Panc1 (cell line): ENCODE measurements at places on chromosomes 3 and 15. TPM values are rescaled to one million over a fixed set of nuclear protein-coding genes. Genes with fewer than 3 reads are reported as not detected.

THSD4 gene
- 65.4 TPM for total RNA-seq

ALDH1A2 gene
- total RNA-seq: 0.98 TPM

TUSC7 gene
- total RNA-seq: not detected

LYZL4 gene
- not detected for total RNA-seq

- no peaks in the 10 kb centered on the region for H3K4me1 ChIP-seq
- no peak overlapping the region for H3K27ac ChIP-seq
- peaks cover 6% of the 10 kb centered on the region; the same call in 1 of the 2 replicates for H3K27me3 ChIP-seq
- no peak overlapping the region for H3K4me3 ChIP-seq
- no peak for DNase-seq
These were observed 1.0 kb downstream of the RASL12 start for GRCh38 chr15:65066635-65067316.

TRMT10C gene
- total RNA-seq: 35.0 TPM

GRCh38 chr3:182501856-182502255 lies 291.4 kb upstream of the ATP11B start:
- H3K27ac ChIP-seq: no peak overlapping the region
- H3K4me1 ChIP-seq: no peaks in the 10 kb centered on the region
- no peaks in the 10 kb centered on the region for H3K36me3 ChIP-seq
- 0 out of 2 replicates have a peak, but pooled peaks cover 5% of the 10 kb centered on the region for H3K27me3 ChIP-seq
- H3K4me3 ChIP-seq: no peak overlapping the region
- no peak for DNase-seq

- no peaks in the 10 kb centered on the region for H3K36me3 ChIP-seq
- peaks cover 51% of the 10 kb centered on the region for H3K4me1 ChIP-seq
- H3K27ac ChIP-seq: peak overlapping the region; percentile 75
- H3K27me3 ChIP-seq: no peaks in the 10 kb centered on the region
- H3K4me3 ChIP-seq: no peak overlapping the region
- DNase-seq: no peak
These were observed 9.5 kb downstream of the C3orf52 start for GRCh38 chr3:112095731-112096130.

GRCh38 chr3:65939801-65940246 lies 98.9 kb downstream of the MAGI1 start:
- H3K4me1 ChIP-seq: no peaks in the 10 kb centered on the region
- no peak overlapping the region for H3K27ac ChIP-seq
- no peaks in the 10 kb centered on the region for H3K27me3 ChIP-seq

DNA sequence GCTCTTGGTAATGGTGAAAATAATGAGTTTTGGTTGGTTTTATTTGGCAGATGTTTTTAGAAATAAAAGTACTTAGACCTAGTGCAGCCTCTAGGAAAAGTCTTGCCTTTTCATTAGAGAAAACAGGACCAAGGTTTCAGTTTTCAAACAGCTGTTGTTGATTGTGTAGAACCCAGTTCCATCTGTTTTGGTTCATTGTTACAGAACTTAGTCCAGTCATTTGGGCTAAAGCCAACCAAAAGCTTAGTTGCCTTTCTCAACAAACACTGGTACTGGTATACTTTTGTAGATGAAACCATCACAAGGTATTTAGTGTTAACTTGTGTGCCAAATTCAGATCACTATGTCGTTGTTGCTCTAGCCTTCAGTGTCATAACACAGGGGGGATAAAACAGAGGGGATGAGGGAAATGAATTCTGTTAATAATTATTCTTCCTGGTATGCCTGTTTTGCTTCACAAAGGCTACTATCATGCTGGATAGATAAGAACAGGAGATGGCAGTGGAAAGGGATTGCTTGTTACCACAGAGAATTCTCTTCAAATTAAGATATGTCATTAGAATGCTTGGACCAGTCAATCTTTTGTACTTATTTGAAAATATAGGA lies 12.6 kb upstream of the APH1B start:
- no peak overlapping the region for H3K4me3 ChIP-seq
- DNase-seq: no peak
- no peaks in the 10 kb centered on the region; the same call in 1 of the 2 replicates for H3K36me3 ChIP-seq
- H3K4me1 ChIP-seq: no peaks in the 10 kb centered on the region
- H3K27ac ChIP-seq: no peak overlapping the region

- no peak overlapping the region for H3K4me3 ChIP-seq
- no peaks in the 10 kb centered on the region; the same call in 1 of the 2 replicates for H3K27me3 ChIP-seq
- no peaks in the 10 kb centered on the region for H3K4me1 ChIP-seq
- H3K27ac ChIP-seq: no peak overlapping the region
These were observed 2.9 kb upstream of the CCR5 start for GRCh38 chr3:46367811-46368210.

ACTRT3 gene
- total RNA-seq: 1.7 TPM

GP5 gene
- total RNA-seq: 0.05 TPM

ZNF774 gene
- total RNA-seq: 5.2 TPM

- no peaks in the 10 kb centered on the region for H3K36me3 ChIP-seq
- no peaks in the 10 kb centered on the region for H3K27me3 ChIP-seq
- H3K27ac ChIP-seq: no peak overlapping the region
These were observed 59.5 kb upstream of the HACD2 start for GRCh38 chr3:123644358-123644757.

OIP5 gene
- total RNA-seq: 26.7 TPM

SYNPR gene
- not detected for total RNA-seq

ZBBX gene
- not detected for total RNA-seq

MAP2K5 gene
- total RNA-seq: 18.3 TPM

- H3K36me3 ChIP-seq: no peaks in the 10 kb centered on the region
- DNase-seq: no peak
- no peak overlapping the region for H3K4me3 ChIP-seq
- no peaks in the 10 kb centered on the region for H3K27me3 ChIP-seq
These were observed 57.1 kb upstream of the TLE3 start for GRCh38 chr15:70154718-70155347.

- DNase-seq: no peak
- H3K4me1 ChIP-seq: no peaks in the 10 kb centered on the region
- no peaks in the 10 kb centered on the region for H3K27me3 ChIP-seq
- H3K4me3 ChIP-seq: no peak overlapping the region
- no peak overlapping the region for H3K27ac ChIP-seq
These were observed 52.5 kb downstream of the RAB11A start for GRCh38 chr15:65921780-65922179.

DNA sequence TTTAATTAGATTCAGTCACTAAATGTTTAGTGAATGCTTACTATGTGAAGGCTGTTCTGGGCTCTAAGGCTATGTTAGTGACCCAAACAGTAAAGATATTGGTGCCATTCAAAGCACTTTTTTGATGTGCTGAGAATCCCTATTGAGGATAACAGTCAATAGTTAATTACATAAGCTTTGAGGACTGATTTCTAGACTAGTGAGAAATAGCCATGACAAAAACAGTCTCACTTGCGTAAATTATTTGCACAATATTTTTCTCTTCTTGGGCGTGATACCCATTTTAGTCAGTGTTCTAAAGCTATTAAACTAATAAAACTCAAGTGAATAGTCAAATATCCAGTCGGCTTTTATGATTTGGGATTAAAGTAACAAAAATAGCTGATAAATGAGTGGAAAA lies 74.6 kb downstream of the UBE2E2 start:
- H3K36me3 ChIP-seq: no peaks in the 10 kb centered on the region
- H3K27me3 ChIP-seq: no peaks in the 10 kb centered on the region
- no peaks in the 10 kb centered on the region; the same call in 1 of the 2 replicates for H3K4me1 ChIP-seq
- H3K4me3 ChIP-seq: no peak overlapping the region

- no peak overlapping the region for H3K27ac ChIP-seq
- H3K4me3 ChIP-seq: no peak overlapping the region
- peaks cover 3% of the 10 kb centered on the region; the same call in 1 of the 2 replicates for H3K36me3 ChIP-seq
- H3K27me3 ChIP-seq: no peaks in the 10 kb centered on the region
- no peak for DNase-seq
- H3K4me1 ChIP-seq: no peaks in the 10 kb centered on the region
These were observed 43.5 kb upstream of the SLC22A13 start for GRCh38 chr3:38222032-38222634.

DNA sequence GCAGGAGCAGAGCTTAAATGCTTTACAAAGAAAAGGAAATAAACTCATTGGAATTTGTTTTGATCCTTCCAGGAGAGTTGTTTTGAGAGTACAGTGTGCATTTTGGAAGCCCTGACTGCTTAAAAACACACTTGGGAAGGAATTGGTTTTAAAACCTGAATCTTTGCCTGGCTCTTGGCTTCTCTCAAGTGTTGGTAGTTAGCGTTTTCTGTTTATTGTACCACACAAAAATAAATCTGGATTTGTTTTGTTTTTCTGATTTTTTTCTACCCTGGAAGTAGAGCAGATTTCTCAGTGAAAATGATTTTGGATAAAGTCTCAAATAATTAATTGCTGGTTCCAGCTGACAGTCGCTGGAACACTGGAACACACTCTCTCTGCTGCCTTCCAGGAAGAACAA lies 90.6 kb downstream of the CHST2 start:
- peaks cover 7% of the 10 kb centered on the region for H3K27me3 ChIP-seq
- H3K4me1 ChIP-seq: no peaks in the 10 kb centered on the region
- no peak overlapping the region for H3K27ac ChIP-seq

DNA sequence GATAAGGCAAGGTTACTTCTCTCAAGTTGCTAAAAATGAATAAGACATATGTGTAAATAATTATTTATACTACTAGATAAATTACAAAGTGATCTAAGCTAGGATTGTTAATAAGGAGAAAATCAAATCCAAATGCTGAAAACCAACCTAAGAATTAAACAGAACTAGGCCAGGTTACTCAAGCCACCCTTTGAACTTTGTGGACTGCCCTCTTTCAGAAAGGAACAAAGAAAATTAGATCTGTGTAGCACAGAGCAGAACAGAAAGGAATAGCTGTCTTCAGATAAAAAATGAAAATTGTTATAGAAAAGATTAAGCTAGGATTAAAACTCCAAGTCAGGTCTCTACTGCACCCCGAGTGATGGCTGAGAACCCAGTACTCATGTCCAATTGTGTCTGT lies 158.2 kb upstream of the LRIG1 start:
- no peaks in the 10 kb centered on the region for H3K4me1 ChIP-seq
- H3K4me3 ChIP-seq: no peak overlapping the region
- DNase-seq: no peak
- no peaks in the 10 kb centered on the region for H3K36me3 ChIP-seq
- no peak overlapping the region for H3K27ac ChIP-seq
- H3K27me3 ChIP-seq: no peaks in the 10 kb centered on the region

DNA sequence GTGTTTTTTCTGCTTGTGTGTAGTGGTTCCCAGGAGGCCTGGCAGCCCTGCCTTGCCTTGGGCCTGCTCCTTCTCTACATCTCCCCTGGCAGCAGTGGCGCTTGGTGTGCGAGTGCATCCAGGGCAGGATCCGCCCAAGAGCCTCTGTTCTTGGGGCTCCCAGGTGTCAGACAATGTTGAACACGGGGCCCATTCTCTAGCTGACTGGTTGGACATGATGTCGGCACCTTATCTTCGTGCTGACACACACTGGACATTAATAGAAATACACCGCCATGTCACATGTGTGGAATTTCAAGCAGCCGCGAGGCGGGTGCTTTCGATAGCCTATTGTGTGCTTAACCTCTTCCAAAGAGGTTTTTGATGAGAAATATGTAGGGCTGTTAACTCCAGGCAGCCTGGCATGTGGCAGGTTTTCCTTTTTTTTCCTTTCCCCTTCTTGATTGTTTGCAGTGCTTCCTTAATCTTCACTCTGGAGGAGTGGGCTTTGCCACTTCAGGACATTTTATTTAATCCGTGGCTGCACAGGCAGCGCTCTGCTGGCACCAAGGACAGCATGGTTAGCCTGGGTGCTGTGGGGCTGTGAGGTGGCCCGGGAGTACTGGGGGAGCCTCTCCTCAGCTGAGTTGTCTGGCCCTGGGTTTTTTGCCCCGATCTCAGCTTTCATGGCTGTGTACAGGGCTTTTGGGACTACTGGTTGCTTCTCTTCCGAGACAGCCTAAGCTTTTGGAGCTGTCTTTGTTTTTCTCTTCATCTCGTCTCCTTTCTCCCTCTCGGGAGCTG lies 42.5 kb downstream of the CHCHD6 start:
- DNase-seq: no peak
- no peak overlapping the region for H3K4me3 ChIP-seq
- H3K4me1 ChIP-seq: peaks cover 9% of the 10 kb centered on the region; the same call in 1 of the 2 replicates
- no peak overlapping the region for H3K27ac ChIP-seq

ARRDC4 gene
- 2.9 TPM for total RNA-seq

- H3K4me3 ChIP-seq: no peak overlapping the region
- no peak for DNase-seq
- H3K4me1 ChIP-seq: no peaks in the 10 kb centered on the region
- H3K27me3 ChIP-seq: peaks cover 11% of the 10 kb centered on the region
These were observed 102.4 kb upstream of the RASGRP1 start for GRCh38 chr15:38666865-38667510.

- H3K4me3 ChIP-seq: no peak overlapping the region
- no peaks in the 10 kb centered on the region; the same call in 1 of the 2 replicates for H3K27me3 ChIP-seq
- H3K4me1 ChIP-seq: no peaks in the 10 kb centered on the region
- DNase-seq: no peak
- no peak overlapping the region for H3K27ac ChIP-seq
These were observed 61.3 kb downstream of the ERC2 start for GRCh38 chr3:56406826-56407515.

GRCh38 chr3:112046599-112046998 lies 12.1 kb downstream of the TMPRSS7 start:
- peaks cover 5% of the 10 kb centered on the region; the same call in 1 of the 2 replicates for H3K4me1 ChIP-seq
- H3K27me3 ChIP-seq: peaks cover 7% of the 10 kb centered on the region
- no peak overlapping the region for H3K4me3 ChIP-seq

MYLK gene
- total RNA-seq: 29.7 TPM

CATSPER2 gene
- total RNA-seq: 3.5 TPM

DNA sequence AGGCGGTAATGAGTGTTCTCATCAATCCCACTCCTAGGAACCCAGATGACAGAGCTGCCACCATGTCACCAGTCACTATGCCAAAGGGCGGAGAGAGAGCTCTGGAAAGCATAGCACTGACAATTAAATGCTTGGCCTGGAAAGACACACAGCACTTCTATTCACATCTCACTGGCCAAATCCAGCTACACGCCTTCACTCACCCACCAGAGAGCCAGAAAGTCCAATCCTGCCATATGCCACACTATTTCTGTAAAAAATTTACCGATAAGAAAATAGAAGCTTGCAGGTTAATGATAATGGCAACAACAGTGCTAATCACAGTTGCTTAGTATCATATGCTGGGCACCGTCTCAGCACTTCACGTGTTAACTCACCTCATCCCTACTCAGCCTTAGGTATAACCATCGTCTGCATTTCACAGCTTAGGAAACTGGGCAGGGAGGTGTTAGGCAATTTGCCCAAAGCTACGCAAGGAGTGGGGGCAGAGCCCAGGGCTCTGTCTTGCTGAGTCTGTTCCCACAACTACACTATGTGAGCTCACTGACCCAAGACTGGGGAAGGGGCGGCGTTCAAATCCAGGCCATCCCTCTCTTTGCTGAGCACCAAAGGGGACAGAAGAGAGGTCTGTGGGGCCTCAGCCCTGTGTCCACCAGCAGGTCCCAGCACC lies 16.5 kb downstream of the KLHL25 start:
- H3K36me3 ChIP-seq: no peaks in the 10 kb centered on the region
- no peak for DNase-seq
- H3K27me3 ChIP-seq: no peaks in the 10 kb centered on the region

DNA sequence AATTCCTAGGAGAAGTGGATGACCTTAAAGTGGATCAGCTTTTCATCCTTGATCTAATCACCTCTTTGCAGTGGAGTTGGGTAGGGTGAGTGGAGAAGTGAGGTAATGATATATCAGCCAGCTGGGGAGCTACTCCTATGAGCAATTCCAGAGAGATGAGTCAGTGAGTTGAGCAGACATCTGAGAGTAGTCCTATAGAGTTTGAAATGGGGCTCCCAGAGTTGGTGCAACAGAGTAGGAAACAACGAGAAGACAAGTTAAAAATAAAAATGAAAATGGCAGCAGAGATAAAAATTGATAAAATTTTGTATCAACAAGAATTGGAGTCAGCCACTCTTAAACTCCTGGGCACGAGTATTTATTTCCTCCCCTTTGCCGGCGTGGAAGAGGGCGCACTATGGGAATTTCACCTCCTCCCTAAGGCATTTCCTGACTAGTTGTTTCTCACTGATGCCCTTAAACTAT lies 150.8 kb upstream of the DPH6 start:
- H3K27ac ChIP-seq: no peak overlapping the region
- H3K4me1 ChIP-seq: no peaks in the 10 kb centered on the region
- no peak overlapping the region for H3K4me3 ChIP-seq
- no peaks in the 10 kb centered on the region for H3K36me3 ChIP-seq
- no peak for DNase-seq
